Lower lobe of right lung (tissue), 2 donors: ENCODE measurements at places on chromosomes 7 and 10. TPM values are rescaled to one million over a fixed set of nuclear protein-coding genes. Genes with fewer than 3 reads are reported as not detected.
A peak's percentile ranks its signal among the peaks of the same experiment; 100 is the strongest.

Gene PPRC1
- 32.7 TPM for total RNA-seq

Gene OR6V1
- not detected for total RNA-seq

Gene CYP2C18
- 0.65 TPM for total RNA-seq

Gene NPFFR1
- 1.0 TPM for total RNA-seq

DNA sequence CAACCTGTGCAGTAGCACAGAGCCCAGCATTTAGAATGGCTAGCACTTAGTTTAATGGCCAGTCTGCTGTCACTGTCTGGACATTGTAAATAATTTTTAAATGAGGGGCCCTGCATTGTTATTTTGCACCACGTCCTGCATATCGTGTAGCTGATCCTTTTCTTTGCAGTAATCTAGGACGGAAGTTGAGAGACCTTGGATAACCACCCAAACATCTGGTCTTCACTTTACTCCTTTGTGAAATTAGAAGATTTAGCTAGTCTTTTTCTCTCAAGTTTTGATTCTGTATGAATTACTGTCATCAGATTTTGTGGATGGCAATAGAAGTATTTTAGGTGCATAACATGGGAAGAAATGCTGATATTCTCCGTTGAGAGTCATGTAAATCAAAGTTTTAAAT lies 1.9 kb downstream of the MIOS start:
- H3K4me3 ChIP-seq, result peak overlapping the region; percentile 71
- H3K27ac ChIP-seq, result no peak overlapping the region
- no peaks in the 10 kb centered on the region for H3K27me3 ChIP-seq
- H3K36me3 ChIP-seq, result no peaks in the 10 kb centered on the region
- no peak for DNase-seq
- H3K4me1 ChIP-seq, result peaks cover 36% of the 10 kb centered on the region

DNA sequence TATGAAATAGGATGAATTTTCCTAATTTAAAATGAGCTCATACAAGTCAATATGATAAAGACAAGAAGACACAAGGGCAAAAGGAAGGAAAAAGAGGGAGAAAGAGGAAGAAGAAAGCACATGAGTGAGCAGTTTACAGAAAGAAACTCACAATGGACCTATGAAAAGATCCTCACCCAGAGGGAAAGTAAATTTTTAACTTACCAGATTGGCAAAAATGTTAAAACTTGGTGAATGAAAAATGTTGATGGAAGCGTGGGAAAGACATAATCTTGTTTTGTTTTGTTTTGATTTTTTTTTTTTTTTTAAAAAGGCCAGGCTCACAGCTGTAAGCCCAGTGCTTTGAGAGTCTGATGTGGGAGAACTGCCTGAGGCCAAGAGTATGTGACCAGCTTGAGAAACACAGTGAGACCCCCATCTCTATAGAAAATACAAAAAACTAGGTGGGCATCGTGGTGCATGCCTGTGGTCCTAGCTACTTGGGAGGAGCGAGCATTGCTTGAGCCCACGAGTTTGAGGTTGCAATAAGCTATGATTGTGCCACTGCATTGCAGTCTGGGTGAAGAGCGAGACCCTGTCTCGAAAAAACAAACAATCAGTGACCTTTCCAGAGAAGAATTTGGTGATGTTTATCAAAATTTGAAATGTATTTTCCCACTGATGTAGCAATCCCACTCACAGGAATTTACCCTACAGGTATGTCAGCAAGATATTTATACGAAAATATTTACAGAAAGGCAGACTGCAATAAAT lies 152.9 kb upstream of the ASAH2 start:
- H3K4me3 ChIP-seq, result no peak overlapping the region
- no peak for DNase-seq
- no peaks in the 10 kb centered on the region for H3K27me3 ChIP-seq
- no peak overlapping the region for H3K27ac ChIP-seq
- H3K36me3 ChIP-seq, result no peaks in the 10 kb centered on the region
- peaks cover 21% of the 10 kb centered on the region for H3K4me1 ChIP-seq

DNA sequence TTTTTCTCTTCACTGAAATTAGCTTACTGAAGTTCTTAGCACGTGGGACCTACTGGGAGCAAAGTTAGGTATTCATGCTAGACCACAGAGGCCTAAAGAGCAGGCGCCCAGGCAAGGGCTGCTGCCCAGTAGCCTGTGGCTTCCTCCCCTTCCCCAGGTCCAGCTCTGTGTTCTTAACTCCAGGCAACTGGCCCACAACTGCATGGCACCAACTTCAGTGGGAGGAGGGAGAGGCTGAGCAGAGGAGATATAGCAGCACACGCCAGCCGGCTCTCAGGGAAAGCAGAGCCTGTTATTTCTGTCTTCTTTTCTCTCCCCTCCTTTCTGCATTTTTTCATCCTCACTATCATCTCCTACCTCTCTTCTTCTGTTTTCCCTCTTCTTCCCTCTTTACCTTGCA lies 67.4 kb downstream of the PCGF5 start:
- DNase-seq, result no peak
- H3K36me3 ChIP-seq, result no peaks in the 10 kb centered on the region
- no peak overlapping the region for H3K4me3 ChIP-seq

DNA sequence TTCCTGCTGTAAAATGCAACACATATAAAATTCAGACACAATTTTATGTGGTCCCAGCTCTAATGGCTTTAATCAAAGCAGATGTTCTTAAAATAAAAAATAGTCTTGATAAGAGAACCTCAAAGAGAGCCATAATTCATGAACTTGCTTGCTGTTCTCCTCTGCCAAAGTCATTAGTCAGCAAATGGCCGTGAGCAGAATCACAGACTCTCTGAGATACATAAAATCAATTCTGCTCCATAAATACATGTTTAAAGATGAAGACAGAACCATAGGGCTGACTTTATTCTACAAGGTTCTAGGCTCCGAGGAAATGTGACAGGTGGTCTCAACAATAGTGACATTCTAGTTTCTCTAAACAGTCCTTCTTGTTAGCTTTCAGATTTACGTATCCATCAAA lies 29.8 kb downstream of the HSPA12A start:
- no peaks in the 10 kb centered on the region for H3K36me3 ChIP-seq
- H3K27ac ChIP-seq, result no peak overlapping the region
- H3K4me1 ChIP-seq, result no peaks in the 10 kb centered on the region
- no peak overlapping the region for H3K4me3 ChIP-seq

GRCh38 chr10:76115471-76116155 lies 684.2 kb downstream of the LRMDA start:
- H3K27ac ChIP-seq, result no peak overlapping the region
- no peak overlapping the region for H3K4me3 ChIP-seq
- no peak for DNase-seq
- no peaks in the 10 kb centered on the region for H3K36me3 ChIP-seq
- no peaks in the 10 kb centered on the region for H3K27me3 ChIP-seq

GRCh38 chr10:34861293-34862021 lies 46.4 kb upstream of the PARD3 start:
- no peaks in the 10 kb centered on the region for H3K36me3 ChIP-seq
- peaks cover 36% of the 10 kb centered on the region for H3K4me1 ChIP-seq
- H3K27me3 ChIP-seq, result no peaks in the 10 kb centered on the region

DNA sequence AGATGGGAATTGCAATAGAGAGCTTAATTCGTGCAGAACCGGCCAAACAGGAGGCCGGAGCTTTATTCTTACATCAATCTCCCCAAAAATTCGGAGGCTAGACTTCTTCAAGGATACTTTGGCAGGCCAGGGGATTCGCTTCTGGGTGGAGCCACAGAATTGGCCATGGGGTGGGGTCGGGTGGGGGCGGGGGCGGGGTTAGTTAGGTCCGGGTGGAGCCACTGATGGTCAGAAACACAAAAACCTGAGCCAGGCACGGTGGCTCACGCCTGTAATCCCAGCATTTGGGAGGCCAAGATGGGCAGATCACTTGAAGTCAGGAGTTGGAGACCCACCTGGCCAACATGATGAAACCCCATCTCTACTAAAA lies 87.5 kb downstream of the SEPTIN14 start:
- H3K27me3 ChIP-seq, result no peaks in the 10 kb centered on the region
- no peak overlapping the region for H3K4me3 ChIP-seq
- no peak overlapping the region for H3K27ac ChIP-seq
- H3K36me3 ChIP-seq, result no peaks in the 10 kb centered on the region
- H3K4me1 ChIP-seq, result no peaks in the 10 kb centered on the region

DNA sequence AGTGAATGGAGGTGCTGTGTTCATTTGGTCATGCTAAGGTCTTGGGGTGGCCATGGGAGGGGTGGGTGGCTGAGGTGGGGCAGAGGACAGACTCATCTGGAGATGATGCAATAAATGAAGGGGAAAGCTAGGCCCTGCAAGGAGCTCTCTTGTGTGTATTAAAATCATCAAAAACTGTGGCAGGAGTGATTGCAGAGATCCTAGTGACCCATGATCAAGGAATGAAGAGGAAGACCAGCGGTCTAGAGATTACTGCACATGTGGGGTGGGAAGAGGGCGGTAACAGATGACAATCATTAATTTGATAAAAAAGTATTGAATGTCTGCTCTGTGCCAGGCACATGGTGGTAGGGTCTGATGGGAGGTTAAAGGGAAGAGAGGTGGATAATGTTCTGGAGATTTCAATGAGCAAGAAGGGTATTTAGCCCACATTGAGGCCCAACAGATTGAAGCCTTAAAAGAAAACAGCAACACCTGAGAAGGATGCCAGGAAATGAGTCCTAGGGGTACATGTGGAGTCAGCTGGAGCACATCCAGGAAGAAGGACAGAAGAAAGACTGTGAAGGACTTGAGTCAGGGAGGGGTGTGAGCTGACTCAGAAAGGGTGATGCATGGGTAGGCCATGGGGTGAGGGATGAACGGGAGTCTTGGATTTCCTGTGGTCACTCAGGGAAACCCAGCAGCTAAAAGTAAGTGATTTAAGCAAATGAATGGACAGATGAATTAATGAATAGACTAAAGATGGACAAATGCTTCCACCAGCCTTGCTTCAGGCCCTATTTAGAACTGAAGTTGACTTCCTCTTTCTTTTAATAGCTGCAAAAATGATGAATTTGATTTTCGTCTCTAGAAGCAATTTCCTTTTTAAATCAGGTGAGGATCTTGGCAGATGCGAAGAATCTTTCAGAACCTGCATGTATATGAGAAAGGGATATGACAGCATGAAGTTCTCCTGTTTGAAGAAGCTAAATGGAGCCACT lies 83.1 kb upstream of the IGFBP3 start:
- no peak overlapping the region for H3K27ac ChIP-seq
- no peak overlapping the region for H3K4me3 ChIP-seq
- no peaks in the 10 kb centered on the region for H3K27me3 ChIP-seq
- no peaks in the 10 kb centered on the region for H3K4me1 ChIP-seq
- no peak for DNase-seq
- H3K36me3 ChIP-seq, result no peaks in the 10 kb centered on the region

GRCh38 chr10:122286867-122287266 lies 15.8 kb downstream of the BTBD16 start:
- no peak overlapping the region for H3K4me3 ChIP-seq
- no peak for DNase-seq
- H3K27me3 ChIP-seq, result no peaks in the 10 kb centered on the region

GRCh38 chr7:103132995-103133688 lies 15.8 kb downstream of the NAPEPLD start:
- no peaks in the 10 kb centered on the region for H3K27me3 ChIP-seq
- no peak overlapping the region for H3K4me3 ChIP-seq
- no peak for DNase-seq
- H3K4me1 ChIP-seq, result peaks cover 4% of the 10 kb centered on the region

DNA sequence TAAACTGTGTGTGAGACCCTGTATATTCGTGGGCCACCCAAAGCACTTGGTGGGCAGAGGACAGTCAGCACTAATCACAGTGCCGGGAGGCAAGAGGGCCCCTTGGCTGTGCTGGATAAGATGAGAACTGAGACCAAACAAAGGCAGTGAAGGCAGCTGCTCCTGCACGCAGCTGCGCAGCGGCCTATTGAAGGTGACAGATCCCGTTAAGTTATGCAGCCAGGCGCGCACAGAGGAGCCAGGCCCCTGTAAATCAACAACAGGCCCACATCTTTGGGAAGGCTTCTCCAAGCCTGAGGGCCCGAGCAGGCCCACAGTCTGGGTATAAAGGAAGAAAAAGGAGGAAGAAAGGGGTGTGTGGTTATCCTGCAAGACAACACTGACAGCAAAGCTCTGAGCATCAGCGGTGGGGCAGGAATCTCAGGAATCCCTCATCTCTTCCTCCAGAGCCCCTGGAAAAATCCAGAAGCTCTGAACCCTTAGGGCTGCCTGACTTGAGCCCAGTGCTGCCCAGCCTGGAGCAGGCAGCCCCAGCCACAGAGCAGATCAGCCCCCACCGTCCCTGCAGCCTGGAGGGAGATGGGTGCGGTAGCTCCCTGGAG lies 154.2 kb downstream of the ARHGAP12 start:
- no peak for DNase-seq
- H3K4me3 ChIP-seq, result no peak overlapping the region

DNA sequence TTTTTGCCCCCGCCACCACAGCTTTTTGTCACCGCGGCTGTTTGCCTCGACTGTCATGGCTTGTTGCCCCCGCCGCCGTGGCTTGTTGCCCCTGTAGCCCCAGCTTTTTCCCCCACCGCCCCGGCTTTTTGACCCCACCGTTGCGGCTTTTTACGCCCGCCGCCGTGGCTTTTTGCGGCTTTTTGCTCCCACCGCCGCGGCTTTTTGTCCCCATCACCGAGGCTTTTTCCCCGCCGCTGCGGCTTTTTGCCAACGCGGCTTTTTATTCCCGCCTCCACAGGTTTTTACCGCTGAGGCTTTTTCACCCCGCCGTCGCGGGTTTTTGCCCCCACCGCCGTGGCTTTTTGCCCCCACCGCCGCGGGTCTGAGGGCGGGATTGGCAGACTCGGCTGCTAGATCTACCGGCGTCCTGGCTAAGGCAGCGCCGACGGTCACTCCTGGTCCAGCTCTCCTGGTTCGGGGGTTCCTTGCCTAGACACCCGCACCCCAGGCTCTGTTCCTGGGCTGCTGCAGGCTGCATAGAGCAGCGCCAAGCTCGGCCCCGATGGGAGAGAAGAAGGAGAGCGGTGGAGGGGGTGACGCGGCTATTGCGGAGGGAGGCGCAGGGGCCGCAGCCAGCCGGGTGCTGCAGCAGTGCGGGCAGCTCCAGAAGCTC lies 637.7 kb downstream of the ZNF716 start:
- no peak overlapping the region for H3K27ac ChIP-seq
- H3K4me3 ChIP-seq, result no peak overlapping the region
- H3K27me3 ChIP-seq, result no peaks in the 10 kb centered on the region
- no peaks in the 10 kb centered on the region for H3K36me3 ChIP-seq
- DNase-seq, result no peak

DNA sequence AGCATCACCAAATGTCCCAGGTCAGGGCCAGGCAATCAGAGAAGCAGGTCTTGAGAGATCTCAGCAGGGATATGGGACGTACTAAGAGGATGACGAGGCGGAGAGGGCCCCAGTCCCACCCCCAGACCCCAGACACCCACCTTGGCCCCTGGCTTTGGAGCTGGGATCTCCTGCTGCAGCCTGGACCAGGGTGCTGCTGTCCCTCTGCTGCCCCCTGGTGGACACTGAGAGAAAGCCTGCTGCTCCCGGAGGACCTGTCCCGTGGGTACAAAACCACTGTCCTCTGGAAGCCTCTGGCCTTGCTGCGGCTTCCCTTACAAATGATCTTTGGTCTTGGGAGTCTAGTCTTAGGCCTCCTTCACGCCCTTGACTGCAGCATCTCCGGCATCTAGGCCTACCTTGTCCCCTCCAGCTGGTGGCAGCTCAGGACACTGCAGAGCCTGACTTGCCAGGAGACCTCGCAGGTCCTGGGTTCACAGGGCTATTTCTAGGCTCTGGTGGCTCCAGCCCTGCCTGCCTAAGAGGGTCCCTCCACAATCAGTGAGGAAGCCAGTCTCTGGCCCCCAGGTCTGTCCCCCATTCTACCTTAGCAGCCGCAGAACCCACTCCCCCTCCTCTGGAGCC lies 97.1 kb downstream of the RGS10 start:
- no peak overlapping the region for H3K4me3 ChIP-seq
- H3K27ac ChIP-seq, result no peak overlapping the region
- DNase-seq, result peak; percentile 86
- H3K4me1 ChIP-seq, result peaks cover 32% of the 10 kb centered on the region
- peaks cover 68% of the 10 kb centered on the region for H3K36me3 ChIP-seq
- no peaks in the 10 kb centered on the region for H3K27me3 ChIP-seq

GRCh38 chr7:127382301-127383085 lies 10.0 kb downstream of the ZNF800 start:
- H3K27ac ChIP-seq, result no peak overlapping the region
- H3K4me1 ChIP-seq, result peaks cover 30% of the 10 kb centered on the region
- no peak for DNase-seq
- H3K27me3 ChIP-seq, result no peaks in the 10 kb centered on the region
- peaks cover 37% of the 10 kb centered on the region for H3K36me3 ChIP-seq
